ENCODE measurements at places on chromosomes 5 and 9.
A peak's percentile ranks its signal among the peaks of the same experiment; 100 is the strongest.

DNA sequence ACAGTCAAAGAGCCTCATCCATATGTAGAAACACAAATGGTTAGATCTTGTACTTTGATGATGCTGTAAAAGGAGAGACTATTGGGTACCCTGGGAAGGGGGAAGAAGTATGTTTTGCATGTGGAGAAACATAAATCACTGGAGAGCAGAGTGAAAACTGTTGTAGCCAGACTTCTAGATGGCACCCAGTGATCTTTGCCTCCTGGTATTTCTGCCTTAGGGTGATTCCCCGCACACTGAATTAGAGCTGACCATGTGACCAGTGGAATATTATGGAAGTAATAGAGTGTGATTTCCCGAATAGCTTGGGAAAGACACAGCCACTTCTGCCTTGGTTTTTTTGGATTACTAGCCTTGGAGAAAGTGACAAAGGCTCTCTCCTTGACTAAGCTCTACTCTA is 174.3 kb downstream of the LPAR1 start:
- no peak for DNase-seq

GRCh38 chr9:81686614-81687520 is 2.5 kb downstream of the TLE1 start:
- peak; percentile 51 for DNase-seq

- DNase-seq: no peak
Measured at GRCh38 chr9:36214571-36214970, 23.9 kb downstream of the CLTA start.

- no peak for DNase-seq
Measured at GRCh38 chr5:35114698-35115097, 66.9 kb upstream of the AGXT2 start.

DNA sequence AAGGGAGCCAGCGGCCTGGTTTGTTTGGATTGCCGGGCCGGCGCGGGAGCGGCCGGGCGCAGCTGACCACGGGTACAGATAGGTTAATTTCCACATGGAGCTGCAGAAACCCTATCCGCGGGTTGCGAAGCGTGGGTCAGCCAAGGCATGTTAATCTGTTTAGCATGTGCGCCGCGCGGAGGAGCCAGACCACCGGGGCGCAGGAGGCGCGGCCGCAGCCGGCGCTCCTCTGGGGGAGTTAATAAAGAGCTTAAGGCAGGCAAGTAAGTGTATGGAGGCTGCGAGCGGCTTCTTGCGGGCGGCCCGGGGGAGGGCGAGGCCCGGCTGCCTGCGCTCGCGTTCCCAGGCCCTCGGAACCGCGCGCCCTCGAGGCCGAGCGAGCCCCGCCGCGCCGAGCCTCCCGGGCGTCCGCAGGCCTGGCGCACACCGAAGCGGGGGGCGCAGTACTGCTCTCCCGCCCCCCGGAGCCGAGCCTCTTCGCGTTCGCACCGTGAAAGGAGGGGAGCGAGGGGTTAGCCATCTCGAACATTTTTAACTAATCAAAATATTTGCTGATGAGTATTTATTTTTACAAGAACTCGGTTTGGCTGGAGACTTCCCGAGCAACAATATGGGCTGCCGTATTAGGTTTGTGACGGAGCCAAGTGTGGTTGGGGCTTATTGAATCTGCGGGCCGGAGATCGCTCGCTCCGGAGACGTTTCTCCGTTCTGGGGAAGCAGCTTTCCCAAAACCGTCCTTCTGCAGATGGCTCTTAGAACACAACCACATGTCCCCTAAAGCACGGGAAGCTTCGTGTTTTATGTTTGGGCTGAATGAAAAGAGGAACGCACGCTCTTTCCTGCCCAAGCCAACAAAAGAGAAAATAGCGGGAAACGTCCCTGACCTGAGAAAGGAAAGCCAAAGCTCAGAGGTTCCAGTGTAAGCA is 28.8 kb downstream of the FOXD1 start:
- no peak for DNase-seq

- DNase-seq: no peak
Measured at GRCh38 chr5:28822071-28822470, 1783.7 kb upstream of the CDH9 start.

GRCh38 chr9:127847178-127847510 is 7.3 kb downstream of the ENG start:
- DNase-seq: no peak

- DNase-seq: no peak
Measured at GRCh38 chr5:2338686-2339085, 412.8 kb downstream of the IRX2 start.

GRCh38 chr5:97531549-97531948 is 348.5 kb upstream of the RIOK2 start:
- DNase-seq: no peak

DNA sequence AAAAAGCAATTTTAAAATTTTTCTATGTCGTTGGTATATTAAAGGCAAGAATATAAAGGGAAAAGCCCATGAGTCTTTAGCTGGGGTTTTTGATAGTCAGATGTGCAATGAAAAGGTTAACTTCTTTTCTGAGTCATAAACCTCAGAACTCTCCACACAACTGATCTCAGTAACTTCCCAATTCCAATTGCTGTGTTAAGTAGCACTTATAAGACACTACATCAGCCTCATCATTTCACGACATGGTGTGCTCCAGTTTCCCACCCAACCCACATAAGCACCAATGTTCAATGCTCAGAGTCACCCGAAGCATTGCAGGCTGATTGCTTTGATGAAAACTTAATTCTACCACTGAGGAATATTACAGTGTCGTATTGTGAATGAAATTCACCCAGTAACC is 155.8 kb downstream of the TSSK1B start:
- DNase-seq: no peak

DNA sequence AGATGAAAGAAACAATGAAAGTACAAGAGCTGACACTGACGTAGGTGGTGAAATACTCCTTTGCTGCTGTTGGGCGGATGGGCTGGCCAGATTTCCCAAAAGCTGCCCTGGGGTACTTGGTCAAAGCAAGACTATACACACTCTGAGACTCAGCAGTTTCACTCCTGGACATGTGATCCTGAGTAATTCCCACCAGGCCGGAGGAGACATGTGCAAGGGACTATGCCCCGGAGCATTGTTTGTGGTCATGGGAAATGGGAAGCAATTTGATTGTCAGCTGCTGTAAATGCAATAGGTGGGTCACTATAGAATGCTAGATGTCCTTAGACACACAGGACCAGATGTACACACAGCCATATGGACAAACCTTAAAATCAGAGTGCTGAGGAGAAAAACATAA is 116.1 kb downstream of the DCP2 start:
- no peak for DNase-seq

GRCh38 chr5:157025093-157025698 is 33.7 kb downstream of the HAVCR1 start:
- DNase-seq: no peak

DNA sequence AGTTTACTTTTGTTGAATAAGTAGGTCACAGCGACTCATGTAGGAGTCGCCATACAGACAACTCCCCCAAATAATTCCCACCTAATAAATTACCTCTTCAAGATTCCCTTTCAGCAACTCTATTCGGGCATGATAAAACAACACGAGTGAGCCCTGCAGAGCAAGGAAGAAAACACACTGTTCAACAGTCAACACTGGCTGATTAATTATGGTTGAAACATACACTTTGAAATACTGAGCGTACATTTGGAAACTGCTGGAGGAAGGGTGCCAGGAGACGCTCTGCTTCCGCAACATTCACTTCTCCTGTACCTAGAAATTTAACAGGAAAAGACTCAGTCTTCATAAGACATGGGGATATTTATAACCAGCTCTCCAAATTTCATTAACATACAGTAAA is 117.5 kb downstream of the TTC39B start:
- no peak for DNase-seq

- no peak for DNase-seq
Measured at GRCh38 chr9:137851516-137852267, 25.9 kb upstream of the CACNA1B start.

GRCh38 chr5:65696892-65697291 is 25.0 kb downstream of the SGTB start:
- no peak for DNase-seq

- DNase-seq: no peak
Measured at GRCh38 chr9:130379649-130379970, 65.2 kb upstream of the ASS1 start.

GRCh38 chr5:67878933-67879332 is 336.6 kb upstream of the PIK3R1 start:
- no peak for DNase-seq

DNA sequence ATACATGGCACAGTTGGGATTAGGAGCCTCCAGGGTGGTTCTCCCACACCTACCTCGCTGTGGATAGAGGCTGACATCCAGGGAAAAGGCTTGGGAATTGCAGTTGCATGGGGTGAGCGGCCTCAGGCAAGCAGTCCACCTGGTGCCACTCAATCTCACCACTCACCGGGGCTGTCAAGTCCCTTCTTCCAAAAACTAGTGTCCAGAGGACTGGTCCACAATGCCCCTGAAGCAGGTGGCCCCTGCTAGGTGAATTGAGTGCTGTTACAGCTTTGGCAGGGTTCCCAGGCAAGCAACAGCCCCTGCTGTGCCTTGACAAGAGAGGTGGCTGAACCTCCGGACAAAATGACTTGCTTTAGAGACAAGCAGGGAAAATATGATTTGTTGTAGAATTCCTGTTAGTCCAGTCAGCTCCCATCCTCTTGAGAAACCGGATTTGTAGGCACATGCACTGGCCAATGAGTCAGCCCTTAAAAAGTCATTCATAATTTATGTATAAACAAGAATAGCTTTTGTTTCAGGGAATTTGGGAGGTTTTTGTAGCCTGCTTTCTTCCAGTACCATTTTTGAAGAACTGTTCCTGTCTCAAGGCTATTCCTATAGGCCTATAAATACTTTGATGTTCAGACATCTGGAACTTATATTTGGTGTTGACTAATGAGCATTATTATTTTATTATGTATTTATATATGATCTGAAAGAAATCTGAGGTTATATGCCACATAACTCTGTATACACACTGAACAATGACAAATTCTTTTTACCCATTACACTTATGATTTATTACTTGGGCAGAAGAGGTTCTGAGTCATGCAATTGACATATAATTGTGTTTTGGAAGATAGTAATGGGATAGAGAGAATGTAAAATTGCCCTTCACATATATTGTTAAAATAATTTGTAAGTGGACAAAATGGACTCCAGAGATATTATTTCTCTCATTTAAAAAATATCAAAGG is 411.1 kb downstream of the ACTL7B start:
- peak; percentile 97 for DNase-seq

GRCh38 chr5:77210091-77210963 is at the start of gene PDE8B:
PDE8B (plus strand) TSS chr5:77210680; CDS start chr5:77210926, 246 bp downstream.
- no peak for DNase-seq

- DNase-seq: no peak
Measured at GRCh38 chr5:96503501-96504236, 70.6 kb upstream of the PCSK1 start.

DNA sequence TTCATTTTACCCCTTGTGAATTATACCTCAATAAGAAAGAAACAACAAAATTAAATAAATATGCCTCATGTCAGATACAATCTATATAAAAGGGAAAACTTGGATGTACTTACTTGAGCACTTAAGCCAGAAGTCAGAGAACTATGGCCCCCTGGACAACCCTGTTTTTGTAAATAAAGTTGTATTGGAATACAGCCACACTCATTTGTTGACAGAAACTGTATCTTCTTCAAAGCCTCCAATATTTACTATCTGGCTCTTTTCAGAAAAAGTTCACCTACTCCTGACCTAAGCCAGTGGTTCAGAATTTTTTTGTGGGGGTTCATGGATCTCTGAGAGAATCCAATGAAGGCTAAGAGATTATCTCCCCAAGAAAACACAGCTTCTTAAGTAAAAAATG is 45.3 kb upstream of the RASEF start:
- no peak for DNase-seq

DNA sequence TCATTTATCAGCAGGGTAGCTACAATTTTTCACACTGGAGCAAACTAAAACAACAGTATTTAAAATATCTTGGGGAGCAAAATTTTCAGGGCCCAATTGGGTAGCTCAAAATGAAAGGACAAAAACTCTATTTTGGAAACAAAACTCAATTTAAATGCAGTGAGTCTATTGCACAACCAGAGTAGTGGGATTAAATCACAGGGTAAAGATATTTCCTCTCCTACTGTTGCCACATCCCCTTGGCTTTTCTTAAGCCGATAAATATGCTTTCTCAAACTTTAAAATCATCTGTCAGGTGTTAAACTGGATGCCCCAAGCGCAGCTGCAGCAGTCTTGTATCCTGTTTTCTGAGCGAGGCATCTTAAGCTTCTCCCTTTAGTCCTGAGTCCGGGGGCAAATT is 1474.3 kb upstream of the CDH9 start:
- no peak for DNase-seq

DNA sequence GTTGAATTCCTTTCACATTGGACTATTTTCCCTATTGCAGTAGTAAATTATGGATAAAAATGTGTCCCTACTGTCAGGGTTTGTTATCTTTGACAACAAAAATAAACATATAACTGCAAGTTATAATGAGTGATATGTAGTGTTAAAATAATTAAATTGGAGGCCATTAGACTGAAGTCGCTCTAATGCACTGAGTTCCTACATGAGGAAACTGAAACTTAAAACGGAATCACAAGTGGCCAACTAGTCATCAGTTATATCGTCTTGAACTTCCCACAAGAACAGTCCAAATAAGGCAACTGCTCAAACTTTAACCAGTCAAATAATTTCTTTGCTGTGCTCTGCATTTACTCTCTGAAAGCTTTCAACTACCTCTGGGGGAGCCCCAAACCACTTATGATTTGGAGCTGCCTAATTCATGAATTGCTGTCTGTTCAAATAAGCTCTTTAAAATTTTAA is 2.1 kb upstream of the IFT74 start:
- no peak for DNase-seq

DNA sequence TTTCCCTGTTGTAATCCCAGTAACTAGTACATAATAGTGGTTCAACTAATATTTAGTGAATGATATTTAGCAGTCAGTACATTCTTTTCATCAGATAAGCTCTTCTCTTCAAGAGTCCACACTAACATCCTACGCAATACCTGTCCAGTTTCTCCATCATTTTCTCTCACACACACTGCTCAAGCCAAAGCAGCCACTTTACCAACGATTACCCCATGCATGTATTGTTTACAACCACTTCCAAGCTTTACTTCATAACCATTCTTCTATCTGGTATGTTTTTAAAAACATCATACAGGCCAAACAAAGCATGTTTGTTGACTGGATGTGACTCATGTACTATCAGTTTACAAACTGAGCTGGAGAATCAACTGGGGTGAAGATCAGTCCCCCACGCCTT is 7.3 kb downstream of the UBTD2 start:
- no peak for DNase-seq

- DNase-seq: no peak
Measured at GRCh38 chr9:116987721-116988485, 300.8 kb downstream of the TRIM32 start.

DNA sequence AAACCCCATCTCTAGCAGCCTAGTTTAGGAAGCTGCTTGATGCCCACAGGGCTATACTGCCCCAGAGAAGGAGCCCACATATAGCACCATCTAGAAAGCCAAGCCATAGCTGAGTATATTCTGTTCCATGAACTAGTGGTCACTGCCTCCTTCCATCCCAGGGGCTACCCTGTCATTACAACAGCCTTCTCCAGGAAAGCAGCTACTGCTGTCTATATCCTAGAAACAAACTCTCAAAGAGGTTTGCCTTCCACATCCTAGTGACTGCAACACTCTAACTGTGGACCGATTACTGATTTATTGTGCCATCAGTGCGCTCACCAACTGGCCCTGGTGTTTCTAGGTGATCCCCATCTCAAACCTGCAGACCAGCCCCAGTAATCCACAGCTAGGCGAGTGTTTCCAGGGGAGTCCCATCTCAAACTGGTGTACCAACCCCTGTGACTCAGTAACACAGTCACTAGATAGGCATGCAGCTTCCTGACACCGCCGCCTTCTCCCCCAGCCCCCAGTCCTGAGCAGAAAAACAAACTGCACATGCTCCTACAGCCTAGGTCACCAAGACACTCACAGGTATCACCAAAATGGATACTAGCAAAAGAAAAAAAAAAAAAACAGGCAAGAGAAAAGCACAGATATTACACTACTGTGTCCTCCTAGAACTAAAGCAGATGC is 14.8 kb downstream of the SPTLC1 start:
- peak; percentile 42 for DNase-seq
